Esophagus squamous epithelium (tissue), 5 donors: ENCODE measurements at places on chromosomes 12 and 14.

GRCh38 chr14:61596990-61597389 is 98.3 kb upstream of the HIF1A start:
- DNase-seq = no peak

DNA sequence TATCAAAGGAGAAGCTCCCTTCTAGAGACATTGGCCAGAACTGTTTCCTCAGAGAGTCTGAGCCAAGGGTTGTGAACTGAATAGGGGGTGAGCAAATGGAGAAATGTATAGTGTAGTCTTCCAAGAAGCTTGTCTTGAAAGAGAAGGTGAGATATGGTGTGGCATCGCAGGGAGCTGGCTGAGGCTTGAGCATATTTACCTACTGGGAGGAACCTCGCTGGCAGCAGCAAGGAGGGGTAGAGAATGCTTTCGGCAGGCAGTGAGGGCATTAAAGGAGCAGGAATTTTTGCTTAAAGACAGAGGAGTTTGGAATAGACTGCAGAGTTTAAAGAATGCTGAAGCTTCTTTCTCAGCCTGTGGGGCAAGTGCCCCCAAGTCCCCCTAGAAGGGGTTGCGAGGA is 59.3 kb upstream of the PRMT8 start:
- DNase-seq = no peak

GRCh38 chr14:55578511-55578910 is 1.5 kb upstream of the KTN1 start:
- DNase-seq = no peak

- DNase-seq = no peak
These were observed 4.3 kb upstream of the KRT72 start for GRCh38 chr12:52605542-52605941.

DNA sequence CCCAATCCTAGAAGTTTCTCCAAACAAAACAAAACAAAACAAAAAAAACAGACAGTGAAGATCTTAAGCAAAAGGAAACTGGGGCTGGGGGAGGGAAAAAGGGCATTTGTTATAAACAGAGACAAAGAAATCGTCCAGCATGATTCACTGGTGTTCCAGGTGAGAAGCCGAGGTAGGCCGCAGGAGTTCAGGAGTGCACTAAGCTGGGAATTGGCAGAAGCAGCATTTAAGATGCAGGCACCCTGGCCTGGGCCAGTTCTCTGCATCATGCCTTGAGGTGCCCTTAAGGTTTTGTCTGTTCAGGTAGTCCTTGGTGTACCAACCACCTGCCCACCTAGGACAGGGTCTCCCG is 11.2 kb downstream of the TBX3 start:
- DNase-seq = no peak

GRCh38 chr14:98503086-98503815 is 768.7 kb downstream of the BCL11B start:
- DNase-seq = no peak

GRCh38 chr12:107493135-107493494 is 192.5 kb upstream of the PWP1 start:
- DNase-seq = no peak

DNA sequence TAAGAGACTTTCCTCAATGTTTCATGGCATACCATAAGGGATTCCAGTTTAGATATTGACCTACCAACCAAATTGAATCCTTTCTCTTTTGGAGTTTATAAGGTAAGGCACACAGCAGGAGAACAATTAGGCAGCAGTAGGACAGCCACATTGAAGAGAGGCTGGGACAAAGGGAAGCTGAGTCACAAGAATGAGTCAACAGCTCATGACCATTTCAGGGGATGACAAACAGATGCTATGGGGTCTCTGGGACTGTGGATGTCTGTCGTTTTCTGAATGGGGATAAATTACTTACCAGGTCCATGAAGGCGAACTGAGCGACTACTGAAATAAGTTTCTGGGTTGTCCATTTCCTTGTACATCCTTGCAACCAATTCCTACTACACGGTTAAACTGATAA is 48.6 kb upstream of the E2F7 start:
- DNase-seq = no peak

GRCh38 chr14:54420478-54421142 is 20.6 kb downstream of the CNIH1 start:
- no peak for DNase-seq

DNA sequence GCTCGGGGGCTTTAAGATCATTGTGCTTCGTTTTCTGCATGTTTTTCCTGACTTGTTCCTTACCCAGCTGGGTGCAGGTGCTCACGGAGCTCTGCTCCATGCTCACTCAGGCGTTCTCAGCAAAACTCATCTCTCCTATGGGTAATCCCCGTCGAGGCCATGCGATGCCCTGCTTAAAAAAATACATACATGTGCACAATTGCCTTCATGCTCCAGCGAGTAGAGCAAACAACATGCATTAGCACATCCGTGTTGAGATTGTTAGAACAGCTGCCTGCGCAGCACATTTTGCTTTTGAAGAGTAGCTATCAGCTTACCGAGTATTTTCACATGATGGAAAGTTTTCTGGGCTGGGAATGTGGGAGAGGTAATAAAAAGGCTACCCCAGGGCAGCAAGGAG is 16.2 kb downstream of the AACS start:
- DNase-seq = no peak

- no peak for DNase-seq
These were observed 155.0 kb downstream of the DAD1 start for GRCh38 chr14:22434030-22434429.
